Panc1 (cell line): ENCODE measurements at places on chromosomes 7 and 10. TPM values are rescaled to one million over a fixed set of nuclear protein-coding genes. Genes with fewer than 3 reads are reported as not detected.

SRRM3 gene
- 8.5 TPM for total RNA-seq

GRCh38 chr10:21518641-21519396 lies 6.7 kb downstream of the SKIDA1 start:
- DNase-seq, result no peak

GRCh38 chr10:98272656-98273055 lies 4.7 kb upstream of the LOXL4 start:
- DNase-seq, result no peak

DNA sequence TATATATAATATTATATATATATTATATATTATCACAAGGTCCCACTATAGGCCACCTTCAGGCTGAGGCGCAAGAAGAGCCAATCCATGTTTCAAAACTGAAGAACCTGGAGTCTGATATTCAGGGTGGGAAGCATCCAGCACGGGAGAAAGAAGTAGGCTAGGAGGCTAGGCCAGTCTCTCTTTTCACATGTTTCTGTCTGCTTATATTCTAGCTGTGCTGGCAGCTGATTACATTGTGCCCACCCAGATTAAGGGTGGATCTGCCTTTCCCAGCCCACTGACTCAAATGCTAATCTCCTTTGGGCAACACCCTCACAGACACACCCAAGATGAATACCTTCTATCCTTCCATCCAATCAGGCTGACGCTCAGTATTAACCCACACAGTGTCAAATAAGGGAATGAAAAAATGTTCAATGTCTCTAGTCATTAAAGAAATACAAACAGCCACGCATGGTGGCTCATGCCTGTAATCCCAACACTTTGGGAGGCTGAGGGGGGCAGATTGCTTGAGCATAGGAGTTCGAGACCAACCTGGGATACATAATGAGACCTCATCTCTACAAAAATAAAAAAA lies 135.4 kb upstream of the PCBD1 start:
- no peak for DNase-seq

- DNase-seq, result no peak
These were observed 1.7 kb upstream of the TNKS2 start for GRCh38 chr10:91796331-91797047.
